ENCODE measurements at places on chromosomes 2 and 18. TPM values are rescaled to one million over a fixed set of nuclear protein-coding genes. Genes with fewer than 3 reads are reported as not detected.

Gene MBD5
- 9.8 TPM for polyA plus RNA-seq

DNA sequence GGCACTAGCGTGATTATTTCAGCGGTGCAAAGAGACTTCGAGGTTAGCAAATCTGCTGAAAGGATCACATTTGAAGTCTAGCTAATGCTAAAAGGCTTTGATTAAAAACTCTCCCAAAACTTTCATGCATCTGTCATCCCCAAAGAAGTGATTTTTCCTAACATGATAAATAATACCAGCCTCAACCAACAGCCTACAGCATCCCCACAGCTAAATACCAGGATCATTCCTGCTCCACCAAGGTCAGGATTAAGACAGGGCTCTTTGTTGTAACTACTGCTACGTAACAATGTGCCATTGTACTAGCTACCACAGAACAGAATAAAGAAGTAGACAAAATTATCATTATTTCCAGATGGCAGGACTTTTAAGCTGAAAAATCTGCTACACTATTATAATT, 1.6 kb downstream of the OR6B3 start:
- no peak for DNase-seq

GRCh38 chr18:77482190-77483085, 232.8 kb downstream of the GALR1 start:
- DNase-seq, result no peak

- DNase-seq, result no peak
These were observed 72.4 kb downstream of the ALPK2 start for GRCh38 chr18:58556331-58557007.

- DNase-seq, result no peak
These were observed 13.9 kb upstream of the RAB17 start for GRCh38 chr2:237604391-237604790.

DNA sequence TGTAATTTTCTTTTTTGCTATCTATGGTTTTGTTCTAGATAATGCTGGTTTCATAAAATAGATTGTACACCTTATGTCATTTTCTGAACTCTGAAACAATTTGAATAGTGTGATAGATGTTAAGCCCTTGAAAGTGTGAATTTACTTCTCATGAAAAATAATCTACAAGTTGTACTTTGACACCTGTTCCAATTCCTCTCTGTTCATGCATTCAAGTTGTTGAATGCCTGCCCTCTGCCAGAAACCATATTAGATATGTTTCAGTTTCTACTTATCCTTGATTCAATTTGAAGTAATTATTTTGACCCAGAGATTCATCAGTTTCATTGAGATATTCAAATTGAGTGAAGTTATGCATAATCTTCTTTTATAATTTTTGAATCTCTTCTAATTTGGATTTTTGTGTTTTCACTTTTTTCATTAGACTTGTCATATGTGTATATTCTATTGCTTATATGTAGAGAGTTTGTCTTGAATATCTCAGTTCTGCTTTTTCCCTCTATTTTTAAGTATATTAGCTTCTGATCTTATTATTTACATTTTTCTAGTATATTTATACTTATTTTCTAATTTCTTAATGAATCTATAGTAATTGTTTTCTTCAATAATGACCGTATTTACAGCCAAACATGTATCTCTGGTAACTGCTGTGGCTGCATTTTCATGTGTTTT, 143.3 kb upstream of the TACR1 start:
- DNase-seq, result no peak

GRCh38 chr18:8994603-8995002, 107.9 kb upstream of the NDUFV2 start:
- no peak for DNase-seq

Gene ID2
- 399 TPM for polyA plus RNA-seq

DNA sequence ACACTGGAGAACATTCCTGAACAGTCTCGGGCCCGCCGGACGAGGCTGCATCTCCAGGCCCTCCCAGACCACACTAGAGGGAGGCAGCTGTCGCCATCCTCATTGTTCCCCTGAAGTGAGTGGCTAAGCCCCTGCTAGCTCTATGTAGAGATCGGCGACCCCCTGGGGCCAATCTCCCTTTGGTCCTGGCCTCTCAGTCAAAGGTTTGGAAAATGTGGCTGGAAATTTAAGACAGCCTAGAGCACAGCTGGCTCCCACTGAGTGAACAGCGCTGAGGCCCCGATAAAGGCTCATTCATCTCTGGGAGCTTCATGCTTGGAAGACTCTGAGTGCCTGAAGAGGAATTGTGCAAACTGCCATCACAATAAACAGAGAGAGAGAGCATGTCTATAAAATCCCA, 360.3 kb downstream of the CLIP4 start:
- no peak for DNase-seq

- DNase-seq, result no peak
These were observed 274.2 kb downstream of the DYSF start for GRCh38 chr2:71727562-71727961.

DNA sequence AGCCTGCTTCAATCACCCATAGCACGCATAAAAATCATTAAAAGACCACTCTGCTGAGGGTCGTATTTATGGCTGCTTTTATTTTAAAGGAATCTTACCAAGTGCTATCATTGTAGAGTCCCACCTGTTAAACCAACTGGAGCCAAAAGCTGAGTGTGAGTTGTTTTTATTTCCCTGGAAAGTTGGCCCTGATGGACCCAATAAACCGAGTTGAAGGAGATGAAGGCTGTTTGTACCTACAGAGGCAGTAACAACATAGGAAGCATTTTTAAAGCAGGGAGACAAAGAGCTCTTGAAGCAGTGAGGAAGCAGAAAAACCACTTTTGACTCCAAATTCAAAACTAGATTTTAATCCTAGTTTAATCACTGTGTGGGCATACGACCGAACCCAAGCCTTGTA, 6.4 kb downstream of the MBOAT2 start:
- DNase-seq, result no peak

GRCh38 chr2:149808556-149808955, 221.0 kb upstream of the MMADHC start:
- no peak for DNase-seq

Gene KCNG2
- polyA plus RNA-seq, result not detected

- DNase-seq, result peak; percentile 70
These were observed 65.7 kb downstream of the TRABD2A start for GRCh38 chr2:84815146-84815545.

Gene POTEI
- not detected for polyA plus RNA-seq

- no peak for DNase-seq
These were observed 56.4 kb downstream of the FAM168B start for GRCh38 chr2:131036696-131037397.

Gene TSN
- polyA plus RNA-seq, result 28.4 TPM

GRCh38 chr2:73776381-73776780, 3.5 kb downstream of the DUSP11 start:
- no peak for DNase-seq

GRCh38 chr2:148640767-148641166, 3.8 kb upstream of the EPC2 start:
- peak; percentile 25 for DNase-seq

Gene PTH2R
- not detected for polyA plus RNA-seq

Gene CEP68
- polyA plus RNA-seq, result 5.5 TPM

- no peak for DNase-seq
These were observed 143.9 kb upstream of the SIX2 start for GRCh38 chr2:45153121-45153520.

- peak; percentile 66 for DNase-seq
These were observed 79.7 kb upstream of the MSH2 start for GRCh38 chr2:47323009-47323821.

GRCh38 chr2:181058378-181059269, 78.2 kb downstream of the UBE2E3 start:
- peak; percentile 29 for DNase-seq

- DNase-seq, result no peak
These were observed 192.5 kb downstream of the ATAD2B start for GRCh38 chr2:23734416-23734815.
